T-helper 17 cell (primary cell): ENCODE measurements at places on chromosomes 16 and 17. TPM values are rescaled to one million over a fixed set of nuclear protein-coding genes. Genes with fewer than 3 reads are reported as not detected.

The TRIM65 gene
- total RNA-seq: 23.6 TPM

The SLC5A10 gene
- not detected for total RNA-seq

The PITPNM3 gene
- 0.52 TPM for total RNA-seq

The CCL7 gene
- not detected for total RNA-seq

GRCh38 chr16:80733407-80733806 lies 71.0 kb downstream of the CDYL2 start:
- no peak for DNase-seq

- no peak for DNase-seq
Measured at GRCh38 chr17:50183421-50183994, 17.7 kb downstream of the SGCA start.

DNA sequence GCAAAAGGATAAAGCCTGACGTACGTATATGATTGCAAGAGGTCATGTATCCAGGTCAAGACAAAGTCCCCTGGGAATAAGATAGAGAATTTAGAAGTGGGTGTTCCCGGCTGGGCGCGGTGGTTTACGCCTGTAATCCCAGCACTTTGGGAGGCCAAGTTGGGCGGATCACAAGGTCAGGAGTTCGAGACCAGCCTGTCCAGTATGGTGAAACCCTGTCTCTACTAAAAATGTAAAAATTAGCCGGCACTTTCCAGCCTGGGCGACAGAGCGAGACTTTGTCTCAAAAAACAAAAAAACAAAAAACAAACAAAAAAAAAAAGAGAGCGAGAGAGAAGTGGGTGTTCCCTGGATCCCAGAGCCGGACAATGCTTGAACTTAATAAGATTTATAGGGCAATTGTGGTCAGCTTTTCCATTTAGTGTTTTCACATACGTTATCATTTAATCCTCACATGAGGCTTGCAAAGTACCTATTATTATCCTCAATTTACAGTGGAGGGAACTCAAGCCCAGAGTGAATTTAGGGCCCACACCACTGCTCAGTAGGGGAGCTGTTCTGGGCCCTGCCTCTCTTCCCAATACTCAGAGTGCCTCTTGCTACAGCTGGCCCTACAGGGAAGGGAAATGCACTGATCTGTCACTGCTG lies 481 bp upstream of the GLTPD2 start:
- no peak for DNase-seq

GRCh38 chr17:30200106-30200505 lies 35.4 kb downstream of the SLC6A4 start:
- DNase-seq: no peak

- DNase-seq: no peak
Measured at GRCh38 chr17:10775058-10775457, 28.8 kb downstream of the TMEM238L start.
